ENCODE measurements at places on chromosomes 2 and 18.

DNA sequence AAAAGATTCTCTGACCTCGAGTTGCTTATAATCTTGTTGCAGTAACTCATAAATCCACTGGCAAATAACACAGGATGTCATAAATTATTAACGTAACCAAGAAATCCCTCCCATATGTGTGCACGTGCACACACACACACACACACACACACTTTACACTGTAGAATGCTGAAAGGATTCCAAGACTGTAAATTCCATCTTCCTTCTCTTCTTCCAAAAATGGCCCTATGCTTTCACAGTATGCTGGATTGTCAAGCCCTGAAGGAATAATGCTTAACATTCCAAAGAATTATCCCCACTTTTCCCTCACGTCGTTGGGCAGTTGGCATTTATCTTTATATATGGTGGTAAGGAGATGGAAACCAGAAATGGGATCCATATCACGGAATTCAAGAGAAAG lies 117.5 kb upstream of the CRIM1 start:
- DNase-seq, result no peak

DNA sequence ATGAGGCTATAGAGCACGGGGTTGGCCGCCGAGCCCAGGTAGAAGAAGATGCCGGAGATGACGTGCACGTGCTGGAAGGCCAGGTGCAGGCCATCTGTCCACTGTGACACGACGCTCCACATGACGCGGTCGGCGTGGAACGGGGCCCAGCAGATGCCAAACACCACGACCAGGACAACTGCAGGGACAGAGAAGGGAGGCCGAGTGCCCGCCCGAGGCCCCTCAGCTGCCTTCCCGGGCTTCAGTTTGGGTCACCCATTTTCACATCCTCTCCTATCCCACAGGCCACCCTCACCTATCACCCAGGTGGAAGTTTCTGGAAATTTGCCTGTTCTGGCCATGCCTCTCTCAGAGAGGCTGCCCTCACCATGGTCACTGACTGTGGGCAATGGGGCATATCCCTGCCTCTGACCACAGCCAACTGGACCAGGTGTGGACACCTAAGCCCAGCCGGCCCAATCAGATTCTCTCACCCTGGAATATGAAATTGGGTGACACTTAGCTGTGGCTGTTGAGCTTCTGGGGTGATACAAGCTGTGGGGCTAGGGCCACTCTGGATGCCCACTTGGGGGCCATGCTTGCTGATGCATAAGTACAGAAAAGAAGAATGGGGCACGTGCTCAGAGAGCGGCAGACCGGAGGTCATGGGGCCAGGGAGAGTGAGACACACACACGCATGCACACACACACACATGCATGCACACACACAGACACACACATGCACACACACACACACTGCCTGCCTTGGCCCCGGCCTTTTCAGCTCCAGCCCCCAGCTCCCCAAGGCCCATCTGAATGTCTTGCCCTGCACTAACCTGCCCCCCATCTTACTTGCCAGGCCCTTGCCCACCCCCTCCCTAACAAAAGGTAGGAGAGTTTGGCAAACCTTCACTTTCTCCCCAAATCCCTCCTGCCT lies 4.7 kb downstream of the NMUR1 start:
- DNase-seq, result no peak

- DNase-seq, result no peak
These were observed 475 bp upstream of the TWIST2 start for GRCh38 chr2:238847419-238847801.

DNA sequence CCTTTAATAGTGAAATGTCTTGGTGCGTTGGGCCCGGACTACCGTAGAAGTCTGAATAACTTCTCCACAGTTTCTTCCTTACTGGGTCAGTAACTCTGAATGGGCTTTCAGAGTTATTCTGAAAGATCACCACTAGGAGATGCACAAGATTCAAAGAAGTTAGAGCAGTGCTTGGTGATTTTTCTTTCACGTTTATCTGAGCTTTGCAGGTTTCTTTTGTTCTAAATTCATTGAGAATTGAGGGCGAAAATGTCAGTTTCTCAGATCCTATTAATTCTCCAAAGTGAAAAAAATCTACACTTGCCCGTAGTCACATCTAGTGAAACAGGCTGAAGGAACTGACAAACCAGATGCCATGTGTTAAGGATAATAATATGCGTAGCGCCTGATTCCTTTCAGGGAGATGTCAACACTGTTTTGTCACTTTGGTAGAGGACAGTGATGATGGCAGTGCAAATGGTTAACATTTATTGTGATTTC lies 70.1 kb downstream of the QPCT start:
- no peak for DNase-seq

DNA sequence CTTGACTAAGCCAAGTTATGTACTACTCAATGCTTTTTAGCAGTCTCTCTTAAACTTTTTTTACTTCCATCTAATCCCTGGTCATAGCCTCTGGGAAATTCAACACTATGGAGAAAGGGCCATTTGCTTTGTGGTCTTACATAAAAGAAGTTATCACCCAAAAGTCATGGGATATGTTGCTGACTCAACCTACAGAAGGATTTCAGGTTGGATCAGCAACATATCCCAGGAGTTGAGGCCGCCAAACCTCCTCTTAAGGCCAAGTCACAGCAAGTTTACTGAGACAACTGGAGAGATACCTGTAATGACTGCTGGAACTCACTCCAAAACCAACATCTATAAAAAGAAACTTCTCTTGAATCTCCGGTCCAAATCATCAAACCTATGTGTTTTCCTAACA lies 141.1 kb downstream of the IRS1 start:
- no peak for DNase-seq

DNA sequence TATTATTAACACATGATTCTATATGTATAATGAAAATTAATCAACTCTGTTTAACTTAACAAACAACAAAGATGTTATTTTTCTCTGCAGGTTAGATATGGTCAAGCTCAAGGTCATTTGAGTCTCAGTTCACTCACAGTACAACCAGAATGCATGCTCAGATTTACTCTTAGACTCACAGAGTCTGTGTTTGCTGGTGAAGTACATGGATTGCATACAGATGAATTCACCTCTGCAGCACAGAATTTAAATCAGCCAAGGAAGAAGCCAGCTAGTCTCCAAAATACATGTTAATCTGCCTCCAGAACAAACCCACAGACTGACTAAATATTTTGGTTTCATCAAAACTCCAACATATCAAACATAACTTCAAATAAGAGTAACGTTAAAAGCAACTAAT lies 424.5 kb downstream of the RAD51AP2 start:
- no peak for DNase-seq

- no peak for DNase-seq
These were observed 981 bp downstream of the C2orf66 start for GRCh38 chr2:196808083-196808665.

DNA sequence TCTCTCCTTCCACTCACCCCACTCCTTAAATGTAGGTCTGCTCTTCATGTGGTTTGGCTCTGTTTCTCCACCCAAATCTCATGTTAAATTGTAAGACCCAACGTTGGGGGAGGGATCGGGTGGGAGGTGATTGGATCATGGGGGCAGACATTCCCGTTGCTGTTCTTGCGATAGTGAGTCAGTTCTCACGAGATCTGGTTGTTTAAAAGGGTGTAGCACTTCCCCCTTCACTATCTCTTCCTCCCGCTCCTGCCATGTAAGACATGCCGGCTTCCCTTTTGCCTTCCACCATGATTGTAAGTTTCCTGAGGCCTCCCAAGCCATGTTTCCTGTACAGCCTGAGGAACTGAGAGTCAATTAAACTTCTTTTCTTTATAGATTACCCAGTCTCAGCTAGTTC lies 1044.5 kb upstream of the POU3F3 start:
- no peak for DNase-seq

GRCh38 chr2:19358242-19359020 lies at the start of gene OSR1:
Gene OSR1 (minus strand): TSS chr2:19358623. CDS start chr2:19353805, 4,818 bp downstream.
- peak; percentile 34 for DNase-seq

DNA sequence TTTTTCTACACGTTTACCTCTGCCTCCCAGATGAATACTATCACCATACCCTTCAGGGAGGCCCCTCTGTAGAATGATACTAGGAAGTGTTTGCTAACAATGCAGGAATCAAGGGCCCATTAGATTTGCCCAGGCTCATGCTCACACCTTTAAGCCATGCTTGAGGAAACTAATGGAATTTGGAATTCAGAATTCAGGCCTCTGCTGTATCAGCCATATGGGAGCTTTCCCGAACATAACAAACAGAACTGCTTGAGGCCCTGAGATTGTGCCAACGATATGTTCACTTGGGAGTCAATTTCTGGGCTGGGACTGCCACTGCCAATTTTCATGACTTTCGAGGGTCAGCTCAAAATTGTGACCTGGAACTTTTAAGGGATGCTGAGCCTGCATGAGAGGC lies 282.5 kb downstream of the CLIP4 start:
- no peak for DNase-seq

DNA sequence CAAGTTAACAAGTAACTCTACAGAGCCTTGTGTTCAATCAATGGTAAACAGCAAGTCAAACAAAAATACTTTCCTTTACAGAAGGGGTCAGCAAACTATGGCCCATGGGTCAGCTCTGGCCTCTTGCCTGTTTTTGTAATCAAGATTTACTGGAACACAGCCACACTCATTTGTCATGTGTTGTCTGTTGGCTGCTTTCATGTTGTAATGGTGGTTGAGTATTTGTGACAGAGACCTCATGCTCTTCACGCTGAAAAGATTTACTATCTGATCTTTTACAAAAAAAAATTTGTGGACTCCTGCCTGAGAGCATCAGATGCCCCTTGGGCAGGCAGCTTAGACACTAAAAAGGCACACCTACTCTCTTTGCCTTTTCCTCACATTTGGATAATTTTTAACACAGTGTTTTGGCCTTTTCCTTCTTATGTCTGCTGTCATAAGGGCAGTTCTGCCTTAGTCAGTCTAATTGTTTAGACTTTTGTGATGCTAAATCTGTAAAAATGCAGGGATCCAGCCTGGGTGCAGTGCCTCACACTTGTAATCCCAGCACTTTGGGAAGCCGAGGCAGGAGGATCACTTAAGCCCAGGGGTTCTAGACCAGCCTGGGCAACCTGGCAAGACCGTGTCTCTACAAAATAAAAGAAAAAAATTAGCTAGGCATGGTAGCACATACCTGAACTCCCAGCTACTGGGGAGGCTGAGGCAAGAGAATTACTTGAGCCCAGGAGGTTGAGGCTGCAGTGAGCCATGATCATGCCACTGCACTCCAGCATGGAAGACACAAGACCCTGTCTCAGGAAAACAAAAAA lies 18.3 kb downstream of the IL1B start:
- no peak for DNase-seq

GRCh38 chr18:4823091-4823490 lies 368.0 kb upstream of the DLGAP1 start:
- no peak for DNase-seq
